ENCODE measurements at places on chromosomes 6 and 20.

GRCh38 chr6:148989585-148989984, 242.8 kb downstream of the UST start:
- DNase-seq: no peak

DNA sequence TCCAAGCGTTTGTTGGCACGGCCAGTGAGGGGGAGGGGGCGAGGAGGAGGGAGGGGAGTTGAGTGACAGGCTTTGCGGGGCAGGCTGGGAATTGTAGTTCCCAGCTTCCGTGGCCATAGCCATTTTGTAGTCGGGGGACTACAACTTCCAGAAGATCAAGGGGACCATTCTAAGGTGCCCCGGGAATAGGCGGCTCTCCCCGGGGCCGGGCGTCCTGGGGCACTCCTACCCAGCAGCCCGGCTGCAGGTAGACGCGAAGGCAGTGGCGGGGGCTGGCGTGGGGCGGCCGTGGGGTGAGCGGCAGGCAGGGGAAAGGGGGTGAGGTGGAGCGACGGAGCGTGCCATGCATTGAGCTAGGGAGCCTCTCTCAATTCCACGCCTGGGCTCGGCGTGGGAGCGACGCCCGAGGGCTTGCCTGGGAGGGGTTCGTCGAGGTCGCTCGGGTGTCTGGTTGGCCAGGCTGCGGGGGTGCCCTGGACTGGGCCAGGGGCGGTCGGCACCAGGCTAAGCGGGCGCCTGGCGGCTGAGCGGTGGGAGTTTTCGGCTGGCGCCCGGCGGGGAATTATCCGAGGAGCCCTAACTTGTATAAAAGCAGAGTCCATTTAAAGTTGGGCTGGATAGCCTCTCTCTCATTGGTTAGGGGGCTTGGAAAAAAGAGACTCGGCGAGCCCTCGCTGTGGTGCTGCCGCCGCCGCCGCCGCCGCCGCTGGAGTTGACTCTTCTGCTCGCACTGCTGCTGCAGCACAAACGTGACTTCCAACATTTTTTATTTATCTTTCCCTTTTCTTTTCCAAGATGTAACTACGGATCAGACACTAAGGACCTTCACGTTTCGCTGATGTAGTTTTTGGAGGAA, at the start of gene JARID2:
TSS of gene JARID2 (plus strand) at position 709 of the 856 bp plus-strand sequence. CDS start 471 bp downstream, outside the sequence.
- DNase-seq: peak; percentile 89

DNA sequence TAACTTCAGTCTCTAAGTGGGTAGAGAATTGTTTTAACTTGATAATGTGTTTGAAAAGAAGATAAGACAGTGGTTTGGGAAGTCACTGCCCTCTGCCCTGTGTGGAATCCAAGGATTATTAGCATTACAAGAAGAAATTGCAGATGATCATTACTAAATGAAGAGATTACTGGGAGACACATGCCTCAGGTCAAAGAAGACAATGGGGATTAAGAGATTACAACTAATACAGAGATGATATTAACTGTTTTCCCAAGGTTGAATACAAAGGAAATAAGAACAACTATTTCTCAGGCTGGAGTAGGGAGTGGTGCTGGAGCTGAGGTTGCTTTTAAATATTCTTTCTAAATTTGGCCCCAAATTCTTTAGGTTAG, 166.0 kb downstream of the TRMT11 start:
- DNase-seq: no peak

GRCh38 chr6:26554447-26554696, 16.2 kb downstream of the HMGN4 start:
- no peak for DNase-seq

DNA sequence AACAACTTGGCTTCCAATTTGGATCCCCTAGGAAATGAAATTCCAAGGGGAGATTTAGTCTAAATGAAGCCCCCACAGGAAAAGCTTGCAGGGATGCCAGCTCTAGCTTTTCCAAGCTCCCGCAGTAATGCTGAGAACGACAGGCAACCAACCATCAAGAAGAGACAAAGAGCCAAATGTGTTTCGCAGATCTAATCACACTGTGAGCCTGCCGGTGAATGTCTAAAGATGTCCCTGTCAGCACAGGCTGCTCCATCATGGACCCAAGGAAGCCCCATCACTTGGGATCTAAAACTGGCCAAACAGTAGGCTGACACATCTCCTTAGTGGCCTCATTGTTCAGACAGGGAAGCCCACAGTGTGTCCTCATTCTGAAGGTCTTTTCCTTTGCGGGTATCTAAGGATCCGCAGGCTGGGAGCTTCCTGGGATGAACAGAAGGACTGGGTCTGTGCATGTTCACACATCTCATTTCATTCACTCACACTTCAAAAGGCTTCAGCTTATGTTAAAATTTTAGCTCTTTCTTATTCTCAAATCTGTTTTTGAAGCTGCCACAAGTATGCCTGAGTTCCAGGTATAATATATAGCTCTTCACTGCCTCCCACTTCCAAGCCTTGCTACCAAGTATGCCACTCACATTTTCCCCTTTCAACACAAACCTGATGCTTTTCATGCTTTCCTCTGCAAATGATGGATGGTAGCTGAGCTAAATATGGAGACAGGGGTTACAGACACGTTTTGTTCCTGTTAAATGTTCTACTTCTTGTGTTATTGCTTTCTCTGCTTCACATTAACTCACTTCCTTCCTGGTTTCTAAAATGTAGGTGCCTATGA, 229.8 kb downstream of the HIVEP2 start:
- DNase-seq: no peak

Data from stimulated activated CD8-positive, alpha-beta memory T cell treated with anti-CD3 and anti-CD28 coated beads, Interleukin-15, amount 100 ng/mL, for 1 hour (primary cell).